ENCODE measurements at places on chromosomes 4 and X.

DNA sequence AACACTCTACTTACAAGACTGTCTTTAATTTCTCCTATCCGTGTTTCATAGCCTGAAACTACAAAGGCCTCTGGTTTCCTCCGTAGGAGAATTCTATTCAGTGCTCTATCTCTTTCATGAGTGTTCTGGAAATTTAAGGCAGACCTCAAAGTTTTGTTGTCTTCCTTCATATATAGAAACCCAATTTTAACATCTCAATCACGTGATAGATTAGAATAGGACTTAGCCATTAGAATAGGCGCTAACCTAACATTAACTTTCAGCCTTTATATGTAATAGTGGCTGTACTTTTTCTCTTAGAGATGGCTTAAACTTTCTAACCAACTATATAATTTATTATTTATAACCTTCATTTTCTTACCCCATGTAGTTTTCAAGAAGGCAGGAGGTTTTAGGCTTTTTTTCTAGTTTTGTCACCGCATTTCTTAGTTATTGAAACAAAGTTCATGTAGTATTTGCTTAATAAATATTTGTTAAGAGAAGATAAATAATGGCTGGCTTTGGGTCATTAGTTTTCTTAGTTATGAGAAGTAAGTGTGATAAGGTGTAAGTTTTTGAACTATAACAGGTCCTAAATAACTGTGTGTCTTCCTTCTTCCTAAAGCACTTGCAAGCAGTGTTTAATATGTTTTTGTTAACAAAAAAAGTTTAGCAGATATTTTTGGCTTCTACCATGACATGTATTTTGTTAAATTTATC lies 1504.6 kb upstream of the ADGRL3 start:
- no peak for DNase-seq

DNA sequence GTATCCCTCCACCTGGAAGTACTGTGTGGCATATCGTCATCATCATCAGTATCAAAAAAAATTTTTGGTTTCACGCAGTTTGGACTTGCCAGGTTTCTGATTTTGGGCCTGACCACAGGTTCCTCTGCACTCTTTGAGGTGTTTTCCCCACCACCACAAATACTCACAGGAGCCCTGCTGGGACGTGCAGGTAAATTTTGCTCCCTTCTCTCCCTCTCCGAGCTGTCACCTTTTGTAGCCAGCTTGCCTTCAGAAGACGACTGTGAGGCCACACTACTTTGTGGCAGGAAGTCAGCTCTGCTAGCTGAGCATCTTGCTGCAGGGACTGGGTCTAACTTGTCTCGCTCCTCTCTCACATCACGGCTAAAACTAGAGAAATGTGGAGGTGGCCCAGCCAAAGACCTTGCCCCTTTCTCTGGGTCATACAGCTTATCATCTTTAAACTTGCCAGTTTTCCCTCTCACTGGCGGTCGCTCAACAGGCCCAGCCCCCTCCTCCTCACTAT lies 2.8 kb downstream of the PJA1 start:
- no peak for DNase-seq

GRCh38 chr4:188452097-188452496 lies 312.9 kb downstream of the TRIML1 start:
- DNase-seq, result no peak

DNA sequence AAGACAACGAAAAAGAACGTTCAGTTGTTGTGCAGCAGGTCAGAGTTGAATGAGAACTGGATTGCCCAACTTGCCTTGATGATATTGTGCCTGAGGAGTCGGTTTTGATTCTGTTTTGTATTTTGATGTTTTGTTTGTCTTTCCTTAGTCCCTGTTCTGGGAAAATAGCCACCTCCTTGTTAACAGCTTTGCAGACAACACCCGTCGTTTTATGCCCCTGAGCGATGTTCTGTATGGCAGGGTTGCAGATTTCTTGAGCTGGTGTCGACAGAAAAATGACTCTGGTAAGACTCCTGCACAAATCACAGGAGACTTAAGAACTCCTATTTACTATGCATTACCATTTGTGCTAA lies 4.5 kb downstream of the BST1 start:
- DNase-seq, result no peak

DNA sequence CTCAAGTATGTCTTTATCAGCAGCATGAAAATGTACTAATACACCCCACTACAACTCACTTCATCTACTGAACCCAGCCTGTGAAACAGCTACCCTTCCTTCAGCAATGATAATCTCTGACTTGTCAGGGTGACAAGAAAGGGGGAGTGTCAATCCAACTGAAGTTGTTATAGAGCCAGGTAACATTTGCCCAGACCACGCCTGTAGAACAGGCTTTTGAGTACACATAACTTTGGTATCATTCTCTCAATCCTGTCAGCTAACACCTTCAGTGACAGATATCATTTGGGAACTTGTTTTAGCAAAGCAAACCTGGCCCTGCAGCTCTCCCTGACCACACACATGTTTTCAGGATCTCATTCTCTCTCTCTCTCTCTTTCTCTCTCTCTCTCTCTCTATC lies 592.2 kb downstream of the SMARCA1 start:
- DNase-seq, result no peak

- no peak for DNase-seq
Observed at GRCh38 chrX:139905743-139906142, 27.1 kb downstream of the ATP11C start.

DNA sequence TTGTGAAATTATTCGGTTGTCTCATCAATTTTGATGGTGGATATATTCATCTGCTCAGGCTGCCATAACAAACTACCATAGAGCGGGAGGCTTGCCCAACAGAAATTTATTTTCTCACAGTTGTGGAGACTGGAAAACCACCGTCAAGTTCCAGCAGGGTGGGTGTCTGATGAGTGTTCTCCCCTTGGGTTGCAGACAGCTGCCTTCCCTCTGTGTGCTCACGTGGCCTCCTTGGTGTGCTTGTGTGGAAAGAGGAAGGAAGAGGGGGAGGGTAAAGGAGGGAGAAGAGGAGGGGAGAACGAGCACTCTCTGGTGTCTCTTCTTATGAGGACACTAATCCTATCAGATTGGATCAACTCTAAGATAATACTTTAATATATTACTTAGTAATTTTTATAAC lies 123.8 kb upstream of the TEX13D start:
- DNase-seq, result no peak

- DNase-seq, result no peak
Observed at GRCh38 chrX:153905481-153906095, 1.1 kb downstream of the AVPR2 start.

- no peak for DNase-seq
Observed at GRCh38 chr4:94870146-94870545, 112.4 kb downstream of the BMPR1B start.

DNA sequence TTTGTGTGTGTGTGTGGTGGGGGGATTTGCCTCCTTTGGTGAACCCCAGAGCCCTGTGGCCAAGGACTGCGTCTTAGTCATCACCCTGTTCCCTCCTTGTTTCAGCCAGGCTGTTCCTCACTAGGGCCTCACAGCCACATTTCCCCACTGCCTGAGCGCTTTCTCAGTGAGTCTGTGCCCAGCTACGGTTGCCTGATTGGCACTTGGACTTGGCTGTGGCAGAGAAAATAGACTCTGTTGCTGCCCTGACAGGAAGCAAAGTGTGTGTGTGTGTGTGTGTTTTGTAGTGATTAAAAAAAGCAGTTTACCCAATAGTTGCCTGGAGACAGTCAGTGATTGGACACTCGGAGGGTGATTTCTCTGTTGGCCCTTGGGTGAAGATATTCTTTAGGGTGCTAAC lies 113.0 kb downstream of the UCHL1 start:
- no peak for DNase-seq

- no peak for DNase-seq
Observed at GRCh38 chrX:97498093-97498492, 614.4 kb downstream of the RPA4 start.

DNA sequence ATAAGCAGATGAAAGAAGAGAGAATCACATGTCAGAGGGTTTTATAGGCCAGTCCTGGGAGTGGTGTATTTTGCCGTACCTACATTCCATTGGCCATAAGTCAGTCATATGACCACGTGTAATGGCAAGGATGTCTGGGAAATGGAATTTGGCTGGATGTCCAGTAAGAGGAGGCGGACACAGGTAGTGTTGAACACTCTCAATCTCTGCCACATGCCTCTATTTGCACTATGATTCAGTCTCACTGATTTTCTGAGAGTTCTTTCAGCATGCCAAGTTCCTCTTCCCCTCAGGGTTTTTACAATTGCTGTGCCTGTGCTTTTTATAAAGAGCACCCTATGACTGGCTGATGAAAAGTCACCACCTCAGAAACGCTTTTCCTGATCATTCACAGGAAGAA lies 164.2 kb upstream of the GPR101 start:
- DNase-seq, result no peak

DNA sequence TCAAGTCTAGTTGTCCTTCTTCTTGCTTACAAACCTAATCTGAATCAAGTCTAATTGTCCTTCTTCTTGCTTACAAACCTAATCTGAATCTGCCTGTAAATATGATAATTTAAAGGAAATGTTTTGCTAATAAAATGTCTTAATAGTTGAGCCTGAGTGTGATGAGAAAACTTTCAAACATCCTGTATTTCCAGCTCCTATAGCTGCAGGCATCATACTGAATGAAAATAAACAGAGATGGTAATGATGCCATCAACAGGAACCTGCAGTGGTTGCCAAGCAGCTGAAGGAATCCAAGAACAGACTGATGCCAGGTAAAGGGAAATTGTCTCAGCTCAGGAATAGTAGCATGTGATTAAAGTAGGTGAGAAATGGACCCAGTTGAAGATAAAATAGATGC lies 156.1 kb upstream of the IRS4 start:
- no peak for DNase-seq

DNA sequence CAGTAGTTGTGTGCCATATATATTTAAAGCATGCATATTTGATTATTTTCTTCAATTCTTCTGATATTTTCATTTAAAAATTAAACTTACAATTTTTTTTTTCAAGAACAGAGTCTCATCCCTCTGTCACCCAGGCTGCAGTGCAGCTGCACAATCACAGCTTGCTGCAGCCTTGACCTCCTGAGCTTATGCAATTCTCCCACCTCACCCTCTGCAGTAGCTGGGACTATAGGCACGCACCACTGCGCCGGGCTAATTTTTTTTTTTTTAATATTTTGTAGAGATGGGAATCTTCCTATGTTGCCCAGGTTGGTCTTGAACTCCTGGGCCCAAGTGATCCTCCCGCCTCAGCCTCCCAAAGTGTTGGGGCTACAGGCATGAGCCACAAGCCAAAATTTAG lies 5.8 kb upstream of the DCLK2 start:
- no peak for DNase-seq

DNA sequence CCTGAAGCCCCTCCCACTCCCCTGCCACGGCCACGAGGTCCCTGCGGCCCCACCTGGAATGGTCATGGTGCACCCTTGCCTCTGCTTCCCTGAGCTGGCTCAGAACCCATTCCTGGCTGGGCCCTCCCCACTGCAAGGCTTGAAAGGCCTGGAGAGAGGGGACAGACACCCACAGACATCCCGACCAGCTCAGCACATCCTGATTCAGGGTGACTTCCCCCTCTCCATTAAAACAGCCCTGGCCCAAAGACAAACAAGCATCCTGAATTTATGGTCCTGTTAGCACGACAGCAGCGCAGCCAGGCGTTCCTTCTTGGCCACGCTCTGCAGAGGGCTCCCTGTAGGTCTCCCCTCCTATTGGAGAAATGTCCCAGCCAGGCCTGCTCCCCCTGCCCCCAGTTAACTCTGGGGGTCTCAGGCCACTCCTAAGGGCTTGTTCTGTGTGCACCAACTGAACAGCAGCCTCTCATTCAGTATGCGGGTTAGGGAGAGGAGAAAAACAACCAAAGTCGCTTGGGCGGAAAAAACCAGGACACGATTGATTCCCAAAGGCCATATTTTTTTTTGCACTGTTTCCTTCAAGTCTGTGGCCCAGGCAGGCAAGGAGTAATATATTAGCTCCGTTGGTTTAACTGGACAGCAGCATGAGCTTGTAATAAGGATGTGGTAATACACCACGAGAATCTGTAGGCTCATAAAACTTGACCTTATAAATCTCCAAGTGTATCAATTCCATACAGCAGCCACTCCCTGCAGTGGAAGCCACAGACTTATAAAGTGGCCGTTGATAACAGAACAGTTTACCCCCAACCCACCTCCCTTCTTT lies 106.7 kb upstream of the MSX1 start:
- no peak for DNase-seq

- DNase-seq, result no peak
Observed at GRCh38 chr4:135032670-135033069, 831.1 kb upstream of the PABPC4L start.

- DNase-seq, result peak; percentile 2
Observed at GRCh38 chrX:11724122-11725017, 33.7 kb upstream of the MSL3 start.

DNA sequence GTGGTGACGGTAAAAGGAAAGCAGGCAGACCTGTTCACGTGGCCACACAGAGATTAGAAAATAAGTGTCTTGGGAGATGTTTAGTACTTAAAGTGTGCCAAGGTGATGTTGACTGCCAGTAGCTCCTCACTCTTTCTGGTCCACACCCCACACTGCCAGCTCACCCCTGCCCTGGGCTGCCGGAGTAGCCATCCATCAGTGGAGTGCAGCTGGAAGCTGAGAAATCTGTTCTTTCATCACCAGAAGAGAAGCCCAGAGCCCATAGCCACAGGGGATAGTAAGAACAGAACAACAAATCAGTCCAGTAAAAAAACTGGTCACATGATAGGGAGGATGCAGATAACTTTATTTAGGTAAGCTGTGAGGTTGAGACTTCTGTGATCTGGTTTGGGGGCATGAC lies 64.1 kb downstream of the WWC2 start:
- DNase-seq, result no peak

GRCh38 chr4:83276299-83277040 lies 8.1 kb downstream of the COQ2 start:
- DNase-seq, result no peak

GRCh38 chr4:183256343-183256742 lies 63.7 kb downstream of the CLDN22 start:
- DNase-seq, result no peak

- no peak for DNase-seq
Observed at GRCh38 chr4:85968945-85969819, 390.7 kb downstream of the MAPK10 start.

- DNase-seq, result no peak
Observed at GRCh38 chr4:149700272-149700671, 115.4 kb downstream of the IQCM start.

DNA sequence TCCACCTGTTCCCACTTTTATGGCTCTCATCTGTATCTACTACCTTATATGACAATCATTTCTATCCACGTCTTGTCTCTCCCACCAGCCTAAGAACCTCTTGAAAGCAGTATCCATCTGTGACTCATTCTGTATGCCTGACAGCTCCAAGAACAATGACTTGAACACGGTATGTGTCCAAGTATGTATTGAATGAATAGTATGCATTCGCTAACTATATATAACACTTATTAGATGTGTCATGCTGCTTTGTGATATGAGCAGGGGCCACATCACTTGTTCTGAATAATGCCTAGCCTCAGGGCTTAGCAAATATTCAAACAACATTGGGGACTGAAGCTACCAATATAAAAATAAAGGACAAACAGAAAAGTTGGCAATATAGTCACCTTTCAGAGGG lies 4.9 kb downstream of the OPHN1 start:
- no peak for DNase-seq

Measured in activated T-cell treated with anti-CD3 and anti-CD28 coated beads, Interleukin-2, amount 50 U/mL, for 72 hours (primary cell).